Activated effector memory CD4-positive, alpha-beta T cell treated with Interleukin-2 at 50 U/mL for 16 hours (primary cell): ENCODE measurements at places on chromosomes 11 and 22.

- DNase-seq: no peak
Measured at GRCh38 chr11:120350637-120351036, 14.4 kb downstream of the ARHGEF12 start.

- no peak for DNase-seq
Measured at GRCh38 chr22:24007253-24008021, 2.2 kb upstream of the GSTT4 start.

DNA sequence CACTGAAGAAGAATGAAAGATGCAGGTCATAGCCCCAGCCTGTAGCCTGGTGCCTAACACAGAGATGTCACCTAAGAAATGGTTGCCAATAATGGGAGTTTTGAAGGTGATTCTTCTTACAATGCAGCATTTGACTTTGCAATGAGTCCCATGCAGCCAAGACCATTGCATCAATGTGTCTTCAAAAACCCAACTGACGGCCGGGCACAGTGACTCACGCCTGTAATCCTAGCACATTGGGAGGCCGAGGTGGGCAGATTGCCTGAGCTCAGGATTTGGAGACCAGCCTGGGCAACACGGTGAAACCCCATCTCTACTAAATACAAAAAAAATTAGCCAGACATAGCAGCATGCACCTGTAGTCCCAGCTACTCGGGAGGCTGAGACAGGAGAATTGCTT lies 89.3 kb upstream of the ASPHD2 start:
- no peak for DNase-seq

DNA sequence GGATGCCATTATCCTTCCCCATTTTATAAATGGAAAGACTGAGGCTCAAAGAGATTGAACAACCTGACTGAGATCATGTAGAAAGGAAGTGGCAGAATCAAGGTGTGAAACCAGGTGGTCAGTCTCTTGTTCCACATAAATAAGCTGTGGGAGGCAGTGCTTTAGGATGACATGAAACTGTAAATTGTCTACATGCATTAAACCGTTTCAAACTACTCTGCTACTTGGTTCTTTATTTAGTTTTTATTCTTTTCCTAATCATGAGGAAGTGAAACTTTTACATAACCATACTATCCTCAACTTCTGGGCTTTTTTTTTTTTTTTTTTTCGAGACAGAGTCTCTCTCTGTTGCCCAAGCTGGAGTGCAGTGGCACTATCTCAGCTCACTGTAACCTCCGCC lies 34.9 kb downstream of the CADM1 start:
- no peak for DNase-seq
